Activated T-cell treated with anti-CD3 and anti-CD28 coated beads for 48 hours (primary cell): ENCODE measurements at places on chromosomes 5 and 9.

DNA sequence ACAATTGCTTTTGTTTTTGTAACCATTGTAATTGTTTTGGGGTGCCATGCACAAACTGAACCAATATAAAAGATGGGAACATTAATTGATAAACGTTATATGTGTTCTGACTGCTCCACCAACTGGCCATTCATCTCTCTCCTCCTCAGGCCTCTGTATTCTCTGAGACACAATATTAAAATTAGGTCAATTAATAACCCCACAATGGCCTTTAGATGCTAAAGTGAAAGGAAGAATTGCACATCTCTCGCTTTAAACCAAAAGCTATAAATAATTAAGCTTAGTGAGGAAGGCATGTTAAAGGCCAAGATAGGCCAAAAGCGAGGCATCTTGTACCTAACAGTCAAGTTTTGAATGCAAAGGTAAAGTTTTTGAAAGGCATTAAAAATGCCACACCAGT lies 448.4 kb upstream of the ITGA1 start:
- no peak for DNase-seq

- no peak for DNase-seq
Measured at GRCh38 chr5:174521449-174521848, 202.9 kb upstream of the MSX2 start.

GRCh38 chr9:130433168-130433946 lies 11.4 kb upstream of the ASS1 start:
- peak; percentile 50 for DNase-seq

DNA sequence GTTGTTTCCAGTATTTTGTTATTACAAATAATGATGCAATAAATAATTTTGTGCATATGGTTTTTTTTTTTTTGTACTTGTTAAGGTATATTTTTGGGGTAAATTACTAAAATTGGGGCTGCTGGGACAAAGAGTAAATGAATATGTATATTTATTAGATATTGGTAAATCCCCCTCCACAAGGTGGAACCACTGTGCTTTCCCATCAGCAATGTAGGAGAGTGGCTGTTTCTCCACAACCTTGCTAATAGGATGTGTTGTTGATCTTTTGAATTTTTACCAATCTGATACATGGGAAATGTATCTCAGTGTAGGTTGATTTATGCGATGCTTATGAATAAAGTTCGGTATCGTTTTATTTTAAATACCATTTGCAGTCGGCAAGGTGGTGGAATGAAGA lies 118.1 kb downstream of the TRPM3 start:
- DNase-seq = no peak

GRCh38 chr5:146562461-146562860 lies 46.5 kb upstream of the GPR151 start:
- no peak for DNase-seq

DNA sequence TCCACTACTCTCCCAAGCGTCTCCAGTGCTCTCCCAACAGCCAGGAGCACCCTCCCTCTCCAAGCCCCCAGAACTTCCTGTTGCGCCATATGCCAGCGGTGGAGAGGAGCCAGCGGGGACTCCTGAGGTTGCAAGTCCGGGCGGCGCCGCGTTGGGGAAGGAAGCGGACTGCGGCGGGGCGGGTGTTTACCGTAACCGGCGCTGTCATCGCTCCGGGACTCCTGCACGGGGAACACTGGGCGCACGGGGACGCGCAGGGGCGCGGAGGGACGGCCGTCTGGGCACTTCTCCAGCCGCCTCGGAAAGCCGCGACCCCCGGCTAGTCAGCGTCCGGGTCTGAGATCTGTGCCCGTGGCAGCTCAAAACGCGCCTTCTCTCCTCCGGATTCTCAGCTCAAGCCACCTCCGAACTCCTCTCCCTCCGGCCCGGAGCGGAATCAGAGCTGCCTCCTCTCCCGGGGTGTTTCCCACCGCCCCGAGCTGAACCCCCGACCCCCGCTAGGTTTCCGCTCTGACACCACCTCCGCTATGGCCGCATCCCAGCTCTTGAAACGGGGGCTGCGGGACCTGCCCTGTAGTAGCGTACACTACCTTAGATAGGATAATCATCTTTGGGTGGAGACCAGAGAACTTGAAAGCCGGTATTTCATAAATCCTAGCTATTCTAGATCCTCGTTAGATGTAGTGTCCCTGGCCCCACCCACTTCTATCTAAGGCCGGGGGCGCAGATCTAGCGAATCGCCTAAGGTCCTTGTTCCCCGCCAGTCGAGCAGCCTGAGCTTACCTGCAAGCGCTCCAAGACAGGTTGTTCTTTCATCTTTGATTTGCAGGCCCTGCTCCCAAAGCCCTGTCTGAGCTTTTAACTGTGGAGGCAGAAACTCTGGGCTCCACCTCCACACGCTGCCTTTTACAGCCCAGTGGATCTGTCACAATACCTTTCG lies at the start of gene TRPM6:
Gene TRPM6, minus strand, starts transcription at position 881 of the 940 bp plus-strand sequence. Its CDS starts 65 bp downstream, at position 816.
- peak; percentile 29 for DNase-seq

- DNase-seq = no peak
Measured at GRCh38 chr9:134326724-134327601, 708 bp downstream of the RXRA start.

DNA sequence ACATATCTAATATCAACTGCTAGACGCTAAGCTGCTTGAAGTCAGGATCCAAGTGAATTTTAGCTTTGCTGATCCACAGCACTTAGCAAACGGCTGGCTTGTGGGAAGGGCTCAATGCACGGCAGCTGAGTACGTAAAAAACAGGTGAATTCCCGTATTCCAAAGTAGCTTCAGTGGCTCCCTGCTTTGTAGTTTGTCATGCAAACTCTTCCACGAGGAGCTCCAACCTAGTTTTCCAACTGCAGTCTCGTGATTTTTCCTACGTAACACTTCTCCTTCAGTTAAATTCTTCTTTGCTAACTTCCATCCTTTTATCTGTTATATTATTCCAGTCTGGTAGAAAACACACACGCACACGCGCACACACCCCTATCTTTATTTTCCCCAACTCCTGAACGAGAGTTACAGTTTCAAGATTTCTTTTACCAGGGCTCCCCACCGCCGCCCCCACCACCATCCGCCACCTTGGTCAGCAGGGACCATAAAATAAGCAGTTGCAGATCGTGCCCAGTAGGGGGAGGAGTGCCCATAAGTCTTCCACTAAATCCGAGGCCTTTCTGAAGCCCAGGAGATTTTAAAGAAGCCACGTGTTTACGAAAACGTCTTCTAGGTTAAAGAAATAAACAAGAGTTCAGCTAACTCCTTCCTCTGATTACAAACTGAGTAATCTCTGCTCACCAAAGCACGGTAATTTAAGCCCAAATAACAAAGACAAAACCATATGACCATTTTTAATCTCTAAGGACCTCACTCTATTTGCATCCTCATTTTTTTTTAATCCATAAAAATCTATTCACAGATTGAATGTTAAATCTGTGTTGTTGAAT lies 34.8 kb upstream of the TRIO start:
- peak; percentile 4 for DNase-seq

GRCh38 chr9:36935768-36936497 lies 98.1 kb downstream of the PAX5 start:
- DNase-seq = no peak

DNA sequence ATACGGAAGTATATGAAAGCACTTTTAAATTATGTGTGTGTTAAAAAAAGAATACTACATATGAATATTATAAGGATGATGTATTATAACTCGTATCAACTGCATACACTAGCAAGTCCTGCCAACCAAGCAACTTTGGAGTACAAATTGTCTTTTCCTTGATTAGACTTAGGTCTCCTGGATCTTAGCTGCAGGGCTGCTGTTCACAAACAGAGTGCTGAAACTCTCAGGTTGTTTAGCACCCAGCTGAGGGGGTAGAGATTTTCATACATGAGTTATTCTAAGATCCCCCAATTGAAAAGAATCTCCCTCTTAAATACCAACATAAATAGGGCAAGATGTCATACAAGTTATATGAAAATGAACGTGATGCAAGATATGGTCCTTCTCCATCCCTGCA lies 149.8 kb upstream of the TNC start:
- DNase-seq = no peak

GRCh38 chr5:131264451-131265099 lies 722 bp downstream of the CDC42SE2 start:
- peak; percentile 37 for DNase-seq

- DNase-seq = no peak
Measured at GRCh38 chr5:124725040-124725434, 21.4 kb downstream of the ZNF608 start.

- DNase-seq = no peak
Measured at GRCh38 chr5:148963664-148964063, 99.2 kb downstream of the SH3TC2 start.

- no peak for DNase-seq
Measured at GRCh38 chr5:113760486-113760885, 247.0 kb downstream of the YTHDC2 start.

DNA sequence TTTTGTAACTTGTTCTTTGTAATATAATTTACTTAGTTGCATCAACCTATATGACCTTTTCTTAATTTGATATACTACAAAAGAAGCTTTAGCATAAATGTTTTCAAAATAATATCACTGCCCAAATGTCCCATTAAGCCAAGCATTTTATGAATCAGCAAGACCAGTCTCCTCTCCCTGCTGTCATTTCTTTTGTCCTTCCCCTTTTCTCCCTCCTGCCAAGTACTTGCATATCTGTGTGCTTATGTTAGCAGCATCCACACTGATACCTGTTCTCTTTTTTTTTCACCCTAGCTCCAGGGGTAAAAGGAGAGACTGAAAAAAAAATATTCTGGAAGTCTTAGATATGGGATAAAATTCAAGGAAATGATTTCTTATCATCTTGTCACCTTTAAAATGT lies 69.7 kb downstream of the ZSWIM6 start:
- no peak for DNase-seq

- DNase-seq = no peak
Measured at GRCh38 chr5:147713550-147714295, 68.8 kb downstream of the JAKMIP2 start.

DNA sequence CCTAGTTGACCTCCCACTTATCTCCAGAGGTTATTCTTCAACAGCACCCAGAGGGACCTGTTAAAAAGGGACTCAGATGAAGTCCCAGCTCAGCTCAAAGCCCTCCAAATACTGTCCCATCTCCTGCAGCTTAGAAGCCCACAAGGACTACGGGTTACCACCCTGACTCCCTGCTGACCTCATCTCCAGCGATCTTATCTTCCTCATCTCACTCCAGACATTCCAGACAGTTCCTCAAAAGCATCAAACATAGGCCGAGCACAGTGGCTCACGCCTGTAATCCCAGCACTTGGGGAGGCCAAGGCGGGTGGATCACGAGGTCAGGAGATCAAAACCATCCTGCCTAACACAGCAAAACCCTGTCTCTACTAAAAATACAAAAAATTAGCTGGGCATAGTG lies 263.8 kb upstream of the TLE4 start:
- DNase-seq = no peak

GRCh38 chr5:122007546-122007945 lies 45.8 kb downstream of the SRFBP1 start:
- no peak for DNase-seq

GRCh38 chr9:109451311-109452025 lies 46.6 kb downstream of the PTPN3 start:
- DNase-seq = no peak

GRCh38 chr5:154477382-154478223 lies 424 bp downstream of the HAND1 start:
- DNase-seq = no peak

DNA sequence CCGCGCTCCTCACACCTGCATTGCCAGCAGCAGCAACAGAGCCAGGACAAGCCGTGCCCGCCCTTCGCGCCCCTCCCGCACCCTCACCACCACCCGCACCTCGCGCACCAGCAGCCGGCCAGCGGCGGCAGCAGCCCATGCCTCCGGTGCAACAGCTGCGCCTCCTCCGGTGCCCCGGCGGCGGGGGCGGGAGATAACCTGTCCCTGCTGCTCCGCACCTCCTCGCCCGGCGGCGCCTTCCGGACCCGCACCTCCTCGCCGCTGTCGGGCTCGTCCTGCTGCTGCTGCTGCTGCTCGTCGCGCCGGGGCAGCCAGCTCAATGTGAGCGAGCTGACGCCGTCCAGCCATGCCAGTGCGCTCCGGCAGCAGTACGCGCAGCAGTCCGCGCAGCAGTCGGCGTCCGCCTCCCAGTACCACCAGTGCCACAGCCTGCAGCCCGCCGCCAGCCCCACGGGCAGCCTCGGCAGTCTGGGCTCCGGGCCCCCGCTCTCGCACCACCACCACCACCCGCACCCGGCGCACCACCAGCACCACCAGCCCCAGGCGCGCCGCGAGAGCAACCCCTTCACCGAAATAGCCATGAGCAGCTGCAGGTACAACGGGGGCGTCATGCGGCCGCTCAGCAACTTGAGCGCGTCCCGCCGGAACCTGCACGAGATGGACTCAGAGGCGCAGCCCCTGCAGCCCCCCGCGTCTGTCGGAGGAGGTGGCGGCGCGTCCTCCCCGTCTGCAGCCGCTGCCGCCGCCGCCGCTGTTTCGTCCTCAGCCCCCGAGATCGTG lies 517 bp downstream of the KCNN2 start:
- no peak for DNase-seq

- no peak for DNase-seq
Measured at GRCh38 chr9:133075925-133076630, 14.3 kb downstream of the CEL start.

- DNase-seq = no peak
Measured at GRCh38 chr5:33482335-33482734, 41.6 kb downstream of the TARS1 start.

- DNase-seq = no peak
Measured at GRCh38 chr9:91043056-91043810, 241.6 kb downstream of the SYK start.

DNA sequence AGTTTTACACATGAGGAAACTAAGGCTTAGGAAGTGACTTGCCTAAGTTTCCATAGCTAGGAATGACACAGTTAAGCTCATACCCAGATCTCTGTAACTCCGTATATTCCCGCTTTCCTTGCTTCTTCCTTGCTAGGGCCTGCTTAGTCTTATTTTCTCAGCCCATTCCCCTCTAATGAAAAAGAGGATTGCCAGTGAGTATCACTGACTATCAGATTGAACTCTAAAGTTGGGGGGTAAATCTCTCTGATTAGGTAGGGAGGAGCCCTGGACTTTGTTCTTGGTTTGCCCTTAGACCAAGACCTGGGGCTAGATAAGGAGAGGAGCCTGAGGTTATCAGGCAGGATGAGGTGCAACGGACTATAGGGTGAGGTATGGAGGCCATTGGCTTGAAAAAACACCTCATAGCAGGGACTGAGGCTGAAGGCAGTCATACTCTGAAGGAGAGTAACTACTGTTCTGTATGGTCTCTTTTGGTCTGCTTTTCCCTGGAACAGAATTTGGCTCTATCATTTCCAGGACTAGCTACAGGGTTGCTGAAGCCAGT lies 2.5 kb downstream of the TRIM32 start:
- DNase-seq = no peak

DNA sequence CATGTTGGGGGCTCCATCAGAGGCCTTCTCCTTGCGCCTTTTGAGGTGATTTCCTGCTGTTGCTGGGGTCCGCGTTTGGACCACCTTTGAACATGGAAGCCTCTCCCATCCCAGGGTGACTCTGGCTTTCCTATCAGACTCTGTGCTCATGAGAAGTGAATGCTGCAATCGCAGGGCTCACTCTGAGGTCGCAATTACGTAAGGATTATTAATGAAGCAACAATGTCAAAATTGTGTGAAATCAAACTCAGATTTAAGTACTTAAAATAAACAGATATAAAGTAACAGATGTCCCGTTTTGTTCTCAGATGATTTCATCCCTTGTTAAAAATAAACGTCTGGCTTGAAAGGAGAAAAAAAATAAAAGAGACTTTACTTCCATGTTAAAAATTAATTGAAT lies 634.2 kb downstream of the BNC2 start:
- DNase-seq = no peak
